ENCODE measurements at places on chromosomes 7 and 10. TPM values are rescaled to one million over a fixed set of nuclear protein-coding genes. Genes with fewer than 3 reads are reported as not detected.

ZNF853 gene
- polyA plus RNA-seq = 1.5 TPM

IDI2 gene
- polyA plus RNA-seq = not detected

SPRN gene
- polyA plus RNA-seq = 0.40 TPM

TMEM176B gene
- 2.4 TPM for polyA plus RNA-seq

SAMD8 gene
- polyA plus RNA-seq = 11.7 TPM

VPS37D gene
- polyA plus RNA-seq = 0.39 TPM

PTPRZ1 gene
- not detected for polyA plus RNA-seq

HUS1 gene
- polyA plus RNA-seq = 38.3 TPM

GDI2 gene
- 248 TPM for polyA plus RNA-seq

EMX2 gene
- not detected for polyA plus RNA-seq

LIPK gene
- not detected for polyA plus RNA-seq

NFKB2 gene
- 42.8 TPM for polyA plus RNA-seq

ANKRD61 gene
- 0.24 TPM for polyA plus RNA-seq
